ENCODE measurements at places on chromosomes 3 and 15.

GRCh38 chr15:33840615-33841014 lies 127.7 kb upstream of the CHRM5 start:
- DNase-seq = no peak

DNA sequence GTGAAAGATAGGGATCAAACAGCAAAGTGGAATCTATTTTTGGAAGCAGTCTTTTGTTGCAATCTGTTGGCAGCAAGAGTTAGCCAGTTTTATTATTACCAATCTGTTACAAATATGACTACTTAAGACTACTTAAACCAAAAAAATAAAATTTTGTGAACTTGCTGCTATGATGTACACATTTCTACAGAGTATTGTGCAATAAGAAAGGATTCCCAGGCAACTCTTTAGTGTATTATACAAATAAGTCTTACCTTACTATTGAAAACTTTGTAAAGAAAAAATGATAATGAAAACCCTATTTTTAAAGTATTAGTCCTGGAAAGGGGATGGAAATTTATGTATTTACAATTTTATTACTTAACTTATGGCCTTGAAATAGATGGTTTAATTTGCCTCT lies 44.7 kb downstream of the CADM2 start:
- no peak for DNase-seq

DNA sequence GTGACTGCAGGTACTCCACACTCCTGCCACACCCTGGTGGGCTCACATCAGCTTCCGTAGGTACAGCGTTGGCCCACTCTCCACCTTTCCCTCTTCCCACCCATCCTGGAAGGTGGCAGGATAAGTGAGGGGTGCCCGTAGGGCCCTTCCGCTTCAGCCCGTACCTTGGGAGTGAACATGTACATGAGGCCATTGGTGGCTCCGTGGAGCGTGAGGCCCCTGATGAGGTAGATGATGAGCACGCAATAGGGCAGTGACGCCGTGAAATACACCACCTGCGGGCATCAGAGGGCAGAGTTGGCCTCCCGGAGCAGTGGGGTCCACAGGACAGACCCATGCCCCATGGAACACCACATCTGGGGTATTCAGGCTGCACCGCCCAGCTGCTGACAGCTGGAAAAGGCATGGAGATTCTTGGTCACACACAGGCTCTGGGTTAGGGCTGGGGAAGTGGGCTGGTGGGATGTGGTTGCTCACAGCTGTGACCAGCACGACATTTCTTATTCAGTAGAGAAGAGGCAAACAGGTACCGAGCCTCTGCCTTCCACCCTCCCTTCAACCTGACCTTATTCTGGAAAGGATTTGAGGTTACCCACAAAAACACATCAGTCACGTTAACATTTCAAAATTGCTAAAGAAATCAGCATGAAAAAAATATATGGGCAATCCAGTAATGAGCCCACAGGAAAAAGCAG lies 23.8 kb downstream of the SLC6A20 start:
- DNase-seq = no peak

DNA sequence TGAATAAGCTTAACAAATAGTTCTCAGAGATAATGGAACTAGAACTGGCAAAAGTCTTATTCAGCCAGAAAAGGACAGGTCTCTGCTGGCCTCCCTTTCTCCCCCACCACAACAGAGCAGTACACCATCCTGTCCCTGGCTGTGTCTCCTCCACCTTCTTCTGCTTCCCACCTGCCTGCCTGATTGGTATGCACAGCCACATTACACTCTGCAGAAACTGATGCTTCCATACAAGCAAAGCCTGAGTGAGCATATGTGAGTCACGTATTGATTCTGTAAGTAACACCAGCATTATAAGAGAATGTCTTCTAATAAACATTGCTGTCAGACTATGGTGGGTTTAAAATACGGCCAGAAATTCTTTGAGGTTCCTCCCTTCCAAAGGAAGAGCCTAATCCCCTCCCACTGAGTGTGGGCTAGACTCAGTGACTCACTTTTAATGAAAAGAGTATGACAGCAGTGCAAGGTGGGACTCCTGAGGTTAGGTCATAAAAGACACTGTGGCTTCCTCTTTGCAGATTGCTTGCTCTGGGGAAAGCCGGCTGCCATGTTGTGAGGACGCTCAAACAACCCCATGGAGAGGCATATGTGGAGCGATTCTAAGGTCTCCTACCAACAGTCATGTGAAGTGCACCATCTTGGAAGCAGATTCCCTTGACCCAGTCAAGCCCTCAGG lies 44.4 kb downstream of the ANXA2 start:
- DNase-seq = no peak

DNA sequence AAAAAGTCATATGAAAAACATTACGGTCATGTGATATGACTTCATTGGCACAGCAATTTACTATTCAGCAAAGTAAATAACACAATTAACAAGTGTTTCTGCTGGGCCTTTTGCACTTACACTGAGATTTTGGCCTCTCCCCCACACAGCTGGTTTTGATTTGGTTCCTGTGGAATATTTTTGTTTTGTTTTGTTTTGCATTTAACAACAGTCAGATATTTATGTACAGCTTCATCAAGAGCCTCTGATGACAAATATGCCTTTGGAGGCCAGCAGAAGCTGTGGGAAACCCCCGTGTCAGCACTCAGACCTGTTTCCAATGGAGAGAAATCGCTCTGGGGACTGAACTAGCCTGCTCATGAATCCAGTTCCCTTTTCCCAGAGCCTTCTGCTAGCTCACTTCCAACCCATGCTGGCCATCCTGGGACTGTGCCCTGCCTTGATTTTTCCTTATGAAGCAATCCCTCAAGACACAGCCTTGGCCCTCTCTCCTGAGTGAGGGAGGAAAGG lies 161.9 kb downstream of the ATG7 start:
- no peak for DNase-seq

DNA sequence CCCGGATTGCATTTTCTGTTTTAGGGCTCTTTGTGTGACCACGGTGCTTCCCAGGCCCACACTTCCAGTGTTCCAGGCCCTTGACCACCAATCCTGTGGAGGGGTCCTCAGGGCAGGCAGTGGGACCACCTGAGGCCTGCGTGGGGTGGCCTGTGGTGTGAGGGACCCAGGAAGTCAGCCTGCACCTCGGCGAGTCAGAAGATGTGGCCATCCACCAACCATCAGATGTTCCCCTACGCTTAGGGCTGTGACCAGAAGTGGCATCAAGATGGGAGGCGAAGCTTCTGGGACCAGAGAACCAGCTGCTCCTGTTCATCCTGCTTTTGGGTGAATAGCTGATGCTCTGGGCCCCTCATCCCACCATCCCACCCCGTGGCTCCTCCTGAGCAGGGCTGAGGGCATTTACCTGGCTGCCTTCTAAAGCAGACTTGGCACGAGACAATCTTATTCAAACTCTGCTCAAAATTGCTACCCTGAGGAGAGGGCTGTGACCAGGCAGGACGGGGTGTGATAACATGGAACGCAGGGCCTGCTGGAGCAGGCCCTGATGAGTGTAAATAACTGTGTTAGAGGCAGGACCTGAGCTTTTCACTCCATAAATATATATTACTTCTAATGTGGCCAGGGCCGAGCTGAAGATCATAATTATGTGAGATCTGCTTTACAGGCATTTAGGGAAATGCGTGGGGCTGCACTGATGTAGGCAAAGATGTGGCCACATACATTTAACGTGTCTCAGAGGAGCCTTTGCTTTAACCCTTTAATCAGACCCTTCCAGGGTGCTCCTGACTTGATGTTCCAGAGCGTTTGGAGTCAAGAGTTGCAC lies 28.8 kb downstream of the SMAD3 start:
- DNase-seq = no peak

DNA sequence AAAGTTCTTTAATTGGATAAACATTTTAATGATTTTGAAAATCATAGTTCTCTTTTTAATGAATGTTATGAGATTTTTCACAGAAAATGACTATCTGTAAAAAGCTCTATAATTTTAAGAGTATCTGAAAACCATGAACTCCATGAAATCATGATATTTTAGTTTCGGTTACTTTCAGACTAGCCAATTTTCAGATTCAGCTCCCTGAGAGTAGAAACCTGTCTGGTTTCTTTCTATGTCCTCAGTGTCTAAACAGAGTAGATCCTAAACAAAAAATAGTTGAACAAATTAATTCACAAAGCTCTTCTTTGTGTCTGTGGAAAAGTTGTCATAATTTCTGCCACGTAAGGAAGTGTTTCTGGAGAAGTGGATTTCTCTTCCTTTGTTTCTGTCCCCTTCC lies 1247.7 kb downstream of the NSUN3 start:
- DNase-seq = no peak

GRCh38 chr3:159960188-159961148 lies 28.2 kb upstream of the IL12A start:
- DNase-seq = no peak

DNA sequence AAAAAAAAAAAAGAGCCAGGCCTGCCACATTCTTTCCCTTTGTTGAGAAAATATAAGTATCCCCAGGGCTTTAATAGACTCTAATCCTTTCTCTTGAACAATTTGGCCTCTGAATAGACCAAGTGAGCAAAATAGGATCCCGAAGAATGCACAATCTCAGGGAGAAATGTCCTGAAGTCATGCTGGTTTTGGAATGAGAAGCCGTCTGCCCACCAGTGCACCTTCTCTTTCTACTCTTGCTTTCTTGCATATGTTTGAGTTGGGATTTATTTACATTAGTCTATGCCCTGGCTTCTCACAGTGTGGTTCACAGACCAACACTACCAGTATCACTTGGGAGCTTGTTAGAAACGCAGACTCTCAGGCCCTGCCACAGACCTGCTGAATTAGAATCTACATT lies 153.0 kb downstream of the ZNF621 start:
- no peak for DNase-seq

- DNase-seq = no peak
Measured at GRCh38 chr3:48789665-48790064, 58.0 kb downstream of the PRKAR2A start.

DNA sequence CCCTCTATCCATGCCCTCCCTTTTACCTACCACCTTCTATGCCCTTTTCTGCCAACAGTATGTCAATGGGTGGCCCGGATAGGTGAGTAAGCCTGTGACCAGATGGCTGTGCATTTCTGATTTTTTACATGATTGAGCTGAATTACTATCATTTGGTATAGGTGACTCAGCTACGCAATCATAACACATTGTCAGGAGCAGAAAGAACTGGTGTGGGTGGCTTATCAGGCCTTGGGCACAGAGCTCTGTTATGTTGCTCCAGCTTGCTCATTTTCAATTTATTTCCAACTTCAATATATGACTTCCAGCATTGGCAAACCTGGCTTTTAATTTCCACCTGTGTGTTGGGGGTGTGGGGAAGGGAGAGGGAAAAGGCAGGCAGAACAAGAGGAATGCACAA lies 86.6 kb upstream of the AGBL1 start:
- no peak for DNase-seq

- no peak for DNase-seq
Measured at GRCh38 chr15:63381301-63382204, at the start of gene CA12. TSS of gene CA12 (minus strand) at chr15:63381846. CDS start at chr15:63381720, 126 bp downstream.

- DNase-seq = no peak
Measured at GRCh38 chr15:67707520-67708283, 117.6 kb upstream of the SKOR1 start.

GRCh38 chr3:197135212-197135611 lies 105.6 kb upstream of the MELTF start:
- no peak for DNase-seq

GRCh38 chr3:27467545-27467944 lies 16.6 kb downstream of the SLC4A7 start:
- DNase-seq = peak; percentile 66

- no peak for DNase-seq
Measured at GRCh38 chr3:129688271-129688895, 81.9 kb upstream of the PLXND1 start.

DNA sequence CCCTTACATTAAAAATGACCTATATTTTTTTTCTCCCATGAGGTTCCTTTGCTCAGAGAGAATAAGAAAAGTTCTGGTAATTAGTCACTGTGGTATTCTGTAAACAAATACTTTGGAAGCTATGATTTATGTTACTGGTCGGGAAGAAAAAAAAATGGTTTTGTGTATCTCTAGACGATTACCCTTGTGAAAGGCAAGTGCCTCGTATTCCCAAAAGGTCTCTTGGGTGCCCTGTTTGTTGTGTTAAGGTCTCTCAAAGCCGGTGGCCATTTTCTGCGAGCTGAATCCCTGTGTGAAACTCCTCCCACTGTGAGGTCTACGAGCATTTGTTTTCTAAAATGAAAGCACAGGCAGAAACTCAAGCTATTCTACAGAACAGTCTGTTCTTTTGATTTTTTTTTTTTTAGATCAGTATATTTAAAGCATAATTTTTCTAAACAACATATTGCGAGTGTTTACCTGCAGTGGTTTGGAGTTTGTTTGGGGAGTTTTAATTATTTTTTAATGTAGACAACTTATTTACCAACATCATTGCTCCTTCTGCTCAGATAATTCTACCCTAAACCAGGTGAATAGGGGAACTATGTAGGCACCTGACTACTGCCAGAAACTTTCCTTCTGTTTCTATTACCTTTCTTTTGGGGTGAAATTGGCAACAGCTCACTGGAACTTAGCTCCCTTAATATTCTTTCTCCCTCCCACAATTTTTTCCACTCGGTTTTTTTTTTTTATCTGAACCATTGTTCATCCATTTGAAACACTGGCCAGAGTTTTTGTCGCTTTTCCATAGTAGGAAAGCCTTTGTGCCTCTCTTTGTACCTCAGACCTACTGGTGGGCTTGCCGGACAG lies 44.0 kb downstream of the ZBTB38 start:
- DNase-seq = peak; percentile 85

DNA sequence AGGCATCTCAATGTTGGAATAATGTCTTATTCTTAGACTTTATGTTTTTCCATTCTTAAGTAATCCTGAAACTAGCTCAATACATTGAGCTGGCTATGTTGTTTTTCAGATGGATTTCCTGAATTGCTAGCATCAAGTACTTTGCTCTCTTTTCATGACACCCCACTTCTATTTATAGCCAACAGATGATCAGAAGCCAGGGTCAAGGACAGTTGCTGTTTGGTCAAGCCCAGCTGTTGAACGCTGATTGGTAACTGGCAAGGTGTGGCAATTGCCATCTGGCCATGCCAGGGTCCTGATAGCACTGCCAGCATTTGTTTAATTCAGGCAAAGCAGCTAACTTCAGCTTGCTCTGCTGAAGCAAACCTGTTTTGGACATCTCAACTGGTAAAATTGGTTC lies 46.2 kb upstream of the PLCL2 start:
- peak; percentile 83 for DNase-seq

GRCh38 chr3:126149960-126150515 lies 30.3 kb downstream of the ALDH1L1 start:
- no peak for DNase-seq

- DNase-seq = no peak
Measured at GRCh38 chr15:41895957-41896356, 2.1 kb upstream of the SPTBN5 start.

- DNase-seq = no peak
Measured at GRCh38 chr15:58632789-58633188, 116.7 kb downstream of the ADAM10 start.

DNA sequence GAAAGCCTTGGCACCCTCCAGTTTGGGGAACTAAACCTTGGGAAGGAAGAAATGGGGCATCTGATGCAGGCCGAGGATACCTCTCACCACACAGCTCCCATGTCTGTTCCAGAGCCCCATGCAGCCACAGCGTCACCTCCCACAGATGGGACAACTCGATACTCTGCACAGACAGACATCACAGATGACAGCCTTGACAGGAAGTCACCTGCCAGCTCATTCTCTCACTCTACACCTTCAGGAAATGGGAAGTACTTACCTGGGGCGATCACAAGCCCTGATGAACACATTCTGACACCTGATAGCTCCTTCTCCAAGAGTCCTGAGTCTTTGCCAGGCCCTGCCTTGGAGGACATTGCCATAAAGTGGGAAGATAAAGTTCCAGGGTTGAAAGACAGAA lies 7.7 kb downstream of the MAP1A start:
- no peak for DNase-seq

- no peak for DNase-seq
Measured at GRCh38 chr3:126124896-126125295, 41.0 kb upstream of the SLC41A3 start.

Measured in hematopoietic multipotent progenitor cell treated with erythropoietin and hydrocortisone succinate and interleukin-3 and kit ligand, for 8 days (in vitro differentiated cells).